Posterior cingulate gyrus (tissue), 11 donors: ENCODE measurements at places on chromosomes 1 and 21.

DNA sequence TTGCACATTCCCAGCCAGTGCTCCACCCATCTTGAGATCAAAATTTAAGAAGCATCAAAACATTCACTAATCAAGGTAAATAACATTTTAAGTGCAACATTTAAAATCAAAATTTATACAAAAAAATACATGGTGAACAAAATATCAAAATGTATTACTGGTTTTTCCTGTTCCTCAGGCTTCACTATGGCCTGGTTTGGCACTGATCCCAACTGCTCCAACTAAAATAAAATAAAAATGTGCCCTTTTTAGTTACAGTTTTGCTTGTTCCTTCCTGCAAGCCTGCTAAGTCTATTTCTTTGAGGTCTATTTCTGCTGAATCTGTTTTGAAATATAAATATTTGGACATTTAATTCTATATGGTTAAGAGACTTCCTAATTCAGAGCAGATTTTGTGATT is 54.9 kb downstream of the ADAMTS1 start:
- DNase-seq: no peak

- DNase-seq: no peak
Observed at GRCh38 chr1:2274929-2275475, 46.9 kb downstream of the SKI start.

- DNase-seq: peak; percentile 92
Observed at GRCh38 chr1:223142795-223143536, at the start of gene TLR5. Gene TLR5, minus strand, starts transcription at chr1:223143248. Its CDS starts 30,217 bp downstream, at chr1:223113031.

DNA sequence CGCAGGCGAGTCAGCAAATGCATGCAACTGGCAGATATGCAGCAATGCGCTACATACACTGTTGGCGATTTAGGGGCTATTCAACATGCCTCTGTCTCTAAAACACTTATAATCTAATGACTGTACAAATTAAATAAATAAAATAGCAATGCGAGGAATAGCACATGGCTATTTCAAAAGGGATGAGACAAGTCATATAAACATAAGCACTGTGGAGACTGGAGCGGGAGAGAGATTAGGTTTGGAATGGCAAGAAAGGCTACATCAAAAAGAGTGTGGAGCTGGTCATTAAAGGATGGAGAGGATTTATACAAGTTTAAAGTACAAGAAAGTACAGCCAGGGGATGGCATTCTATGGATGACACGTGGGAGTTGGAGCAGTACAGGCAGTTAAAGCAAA is 523.5 kb upstream of the CAMK1G start:
- DNase-seq: no peak

DNA sequence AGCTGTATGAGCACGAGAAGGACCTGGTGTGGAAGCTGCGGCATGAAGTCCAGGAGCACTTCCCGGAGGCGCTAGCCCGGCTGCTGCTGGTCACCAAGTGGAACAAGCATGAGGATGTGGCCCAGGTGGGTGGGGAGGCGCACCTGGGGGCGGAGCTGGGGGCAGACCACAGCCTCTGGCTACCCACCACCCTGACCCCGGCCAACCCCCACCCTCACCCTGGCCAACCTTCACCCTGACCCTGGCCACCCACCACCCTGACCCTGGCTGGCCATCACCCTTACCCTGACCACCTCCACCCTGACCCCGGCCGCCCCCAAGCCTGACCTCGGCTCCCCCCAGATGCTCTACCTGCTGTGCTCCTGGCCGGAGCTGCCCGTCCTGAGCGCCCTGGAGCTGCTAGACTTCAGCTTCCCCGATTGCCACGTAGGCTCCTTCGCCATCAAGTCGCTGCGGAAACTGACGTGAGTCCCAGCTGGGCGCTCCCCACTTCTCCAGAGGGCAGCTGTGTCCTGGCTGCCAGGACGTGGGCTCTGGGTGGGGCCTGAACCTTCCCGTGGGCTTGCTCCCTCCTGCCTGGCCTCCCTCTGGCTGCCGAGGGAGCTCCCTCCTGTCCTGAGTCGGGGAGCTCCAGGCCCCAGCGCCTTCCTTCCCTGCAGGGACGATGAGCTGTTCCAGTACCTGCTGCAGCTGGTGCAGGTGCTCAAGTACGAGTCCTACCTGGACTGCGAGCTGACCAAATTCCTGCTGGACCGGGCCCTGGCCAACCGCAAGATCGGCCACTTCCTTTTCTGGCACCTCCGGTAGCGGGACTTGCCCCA is 69.5 kb downstream of the PIK3CD start:
- no peak for DNase-seq

DNA sequence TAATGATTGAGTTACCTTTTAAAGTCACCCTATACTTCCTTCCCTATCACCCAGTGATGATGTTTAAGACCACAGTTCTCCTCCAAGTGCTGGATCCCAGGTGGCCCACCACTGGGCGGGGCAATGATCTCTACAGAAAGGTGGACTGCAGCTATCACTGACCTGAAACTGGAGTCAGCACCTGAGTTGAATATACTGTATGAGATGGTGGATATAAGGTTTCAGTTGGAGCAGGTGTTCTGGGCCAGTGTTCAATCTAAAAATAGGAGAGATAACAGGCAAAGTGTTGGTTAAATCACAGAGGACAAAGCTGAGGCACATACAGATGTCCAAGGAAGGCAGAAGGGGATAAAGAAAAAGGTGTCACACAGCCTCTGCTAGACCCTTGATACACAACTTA is 96.6 kb downstream of the SIPA1L2 start:
- DNase-seq: no peak

GRCh38 chr1:27934818-27935549 is at the start of gene SMPDL3B:
Gene SMPDL3B, plus strand, starts transcription at chr1:27935000. Its CDS starts 184 bp downstream, at chr1:27935184.
- DNase-seq: no peak

DNA sequence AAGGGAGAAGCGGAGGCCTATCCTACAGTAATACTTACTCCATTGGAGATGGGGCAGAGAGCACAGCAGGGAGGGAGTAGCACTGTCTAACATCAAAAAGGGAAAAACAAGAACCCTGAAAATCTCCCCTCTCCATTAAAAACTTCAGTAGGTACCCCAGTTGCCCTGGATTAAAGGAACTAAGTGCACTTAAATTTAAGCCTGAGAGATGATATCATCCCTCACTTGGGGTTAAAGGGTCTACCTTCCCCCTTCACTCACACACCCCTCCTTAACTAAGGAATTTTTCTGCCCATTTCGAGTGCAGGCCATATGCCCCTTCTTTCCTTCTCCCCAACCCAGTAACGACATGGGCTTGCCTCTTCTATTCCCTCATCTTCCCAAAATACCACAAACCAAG is 3.7 kb upstream of the MTMR11 start:
- DNase-seq: no peak

DNA sequence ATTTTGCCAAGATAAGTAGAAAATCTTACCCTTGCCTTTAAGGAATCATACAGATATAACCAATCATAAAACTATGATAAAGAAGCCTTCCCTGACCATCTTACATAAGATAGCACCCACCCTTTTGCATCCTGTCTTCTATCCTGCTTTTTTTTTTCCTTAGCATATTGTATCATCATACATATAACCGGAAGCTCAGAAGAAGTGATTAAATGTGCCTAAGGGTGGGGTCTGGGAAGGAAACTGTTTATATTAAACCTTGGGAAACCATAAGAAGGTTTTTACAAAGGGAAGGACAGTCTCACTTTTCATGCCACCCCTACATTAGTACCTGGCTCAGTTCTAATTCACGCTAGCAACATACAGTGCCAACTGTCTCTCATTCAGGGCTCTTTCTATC is 66.8 kb downstream of the LUZP1 start:
- DNase-seq: no peak

DNA sequence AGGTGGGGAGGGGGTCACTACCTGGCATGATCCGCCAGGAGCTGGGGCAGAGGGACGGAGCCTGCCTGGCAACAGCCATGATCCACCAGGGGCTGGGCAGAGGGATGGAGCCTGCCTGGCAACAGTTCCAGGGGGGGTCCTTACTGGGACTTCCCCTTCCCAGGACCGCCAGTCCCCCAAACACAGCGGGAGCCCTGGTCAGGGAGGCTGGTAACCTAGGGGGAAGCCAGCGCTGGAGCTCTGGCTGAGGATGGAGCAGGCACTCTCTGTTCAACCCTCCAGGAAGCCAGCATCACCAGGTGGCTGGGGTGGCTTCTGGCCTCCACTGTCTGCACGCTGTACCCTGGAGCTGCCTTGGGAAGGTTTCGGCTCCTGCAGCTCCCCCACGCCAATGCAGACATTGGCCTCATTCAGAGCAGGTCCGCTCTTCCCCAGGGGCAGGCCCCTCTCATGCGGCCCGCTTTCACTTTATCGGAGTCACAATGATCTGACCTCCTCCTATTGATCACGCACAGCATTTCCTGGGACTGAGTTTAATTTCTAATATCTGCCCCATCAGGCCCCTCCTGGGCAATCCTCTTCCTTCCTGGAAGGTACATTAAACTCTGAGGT is 68.4 kb upstream of the ABCG1 start:
- peak; percentile 69 for DNase-seq

GRCh38 chr1:202275061-202275770 is 66.5 kb downstream of the UBE2T start:
- no peak for DNase-seq

DNA sequence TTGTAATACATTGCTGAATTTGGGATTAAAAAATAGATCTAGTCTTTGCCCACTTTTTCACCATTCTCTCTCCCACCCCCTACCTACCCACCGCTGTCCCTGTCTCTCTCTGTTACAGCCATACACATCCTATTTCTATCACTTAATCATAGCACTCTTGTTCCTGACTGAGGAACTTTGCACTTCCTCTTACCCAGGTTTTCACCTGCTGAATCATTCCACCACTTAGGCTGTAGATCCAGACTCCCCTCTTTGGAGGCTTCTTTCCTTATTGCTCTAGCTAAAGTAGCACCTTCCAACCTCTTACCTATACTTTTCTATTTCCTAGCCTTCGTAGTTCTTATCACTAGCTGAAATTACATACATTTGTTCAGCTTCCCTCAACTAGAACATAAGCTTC is 59.6 kb downstream of the ATP6V1G3 start:
- DNase-seq: no peak

- DNase-seq: no peak
Observed at GRCh38 chr21:39217356-39218081, 34.3 kb upstream of the PSMG1 start.

DNA sequence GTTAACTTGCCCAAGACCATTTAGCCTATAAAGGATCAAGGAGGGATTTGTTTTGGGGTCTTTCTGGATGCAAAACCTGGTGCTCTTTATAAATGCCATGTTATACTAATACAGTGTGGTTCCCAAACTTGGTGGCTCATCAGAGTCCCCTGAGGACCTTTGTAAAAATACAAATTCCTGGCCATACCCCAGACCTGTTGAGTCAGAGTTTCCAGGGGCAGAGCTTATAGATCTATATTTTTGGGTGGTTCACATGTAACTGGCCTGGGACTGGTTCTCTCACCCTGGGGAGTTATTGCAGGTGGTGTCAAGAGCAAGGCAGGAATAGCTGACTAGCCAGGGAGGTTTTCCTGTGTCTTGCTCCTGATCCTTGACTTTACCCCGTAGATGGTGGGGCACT is 136.9 kb upstream of the HNRNPU start:
- no peak for DNase-seq

DNA sequence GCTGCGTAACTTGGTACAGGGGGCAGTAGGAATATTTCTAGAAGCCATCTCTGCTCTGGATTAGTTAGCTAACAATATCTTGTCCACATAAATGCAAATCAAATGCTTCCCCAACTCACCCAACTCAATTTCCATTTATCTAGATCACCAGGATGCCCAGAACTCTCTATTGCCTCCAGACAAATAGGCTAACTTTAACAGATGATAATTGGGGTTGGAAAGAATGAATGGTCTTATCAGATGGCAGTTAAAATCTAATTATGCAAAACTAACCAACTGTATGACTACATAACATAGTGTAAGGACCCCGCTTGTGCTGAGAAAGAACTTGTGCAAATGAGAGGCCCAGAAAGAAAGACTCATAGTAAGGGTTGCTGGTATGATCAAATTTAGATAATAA is 1024.8 kb downstream of the PLA2G4A start:
- DNase-seq: no peak

GRCh38 chr1:162248854-162249535 is 127.7 kb downstream of the SPATA46 start:
- DNase-seq: peak; percentile 87

GRCh38 chr1:46223472-46223943 is 20.4 kb downstream of the LURAP1 start:
- peak; percentile 97 for DNase-seq

GRCh38 chr1:33641104-33641830 is 168.8 kb downstream of the ZSCAN20 start:
- no peak for DNase-seq

- no peak for DNase-seq
Observed at GRCh38 chr1:169047074-169047473, 59.4 kb upstream of the ATP1B1 start.

GRCh38 chr1:55879346-55879745 is 664.2 kb upstream of the USP24 start:
- DNase-seq: no peak

DNA sequence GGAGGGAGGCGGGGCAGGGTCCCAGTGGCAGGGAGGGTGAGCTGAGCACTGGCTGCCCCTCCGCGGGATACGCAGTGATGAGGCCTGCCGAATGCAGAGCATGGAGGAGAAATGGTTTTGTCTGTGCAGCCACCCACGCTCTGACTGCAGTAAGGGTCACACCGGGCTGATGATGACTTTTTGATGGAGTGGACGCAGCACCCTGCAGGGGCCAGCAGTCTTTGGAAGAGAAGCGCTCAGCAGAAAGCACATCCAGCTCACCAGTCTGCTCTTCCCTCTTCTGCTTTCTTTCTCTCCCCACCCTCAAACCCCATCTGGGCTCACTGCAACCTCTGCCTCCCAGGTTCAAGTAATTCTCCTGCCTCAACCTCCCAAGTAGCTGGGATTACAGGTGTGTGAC is 61.9 kb upstream of the ATP1A1 start:
- DNase-seq: no peak

DNA sequence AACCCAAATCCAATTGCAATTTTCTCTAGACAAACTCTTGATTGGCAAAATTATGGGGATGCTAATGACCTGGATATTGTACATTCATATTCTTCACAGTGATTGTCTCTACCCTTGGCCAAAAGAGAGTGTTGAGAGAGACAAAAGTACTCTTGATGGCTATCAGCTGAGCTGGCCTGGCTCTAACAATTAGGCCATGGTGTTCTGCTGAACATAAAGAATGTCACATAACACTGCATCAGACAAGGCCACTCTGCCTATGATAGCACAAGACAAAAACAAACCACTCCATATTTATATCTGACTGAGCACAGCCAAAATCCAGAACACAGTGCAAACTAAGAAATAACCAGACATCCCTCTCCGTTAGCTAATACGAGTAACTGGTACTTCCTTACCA is 101.7 kb downstream of the ADAMTS1 start:
- no peak for DNase-seq
